ENCODE measurements at places on chromosomes 3 and 15.

DNA sequence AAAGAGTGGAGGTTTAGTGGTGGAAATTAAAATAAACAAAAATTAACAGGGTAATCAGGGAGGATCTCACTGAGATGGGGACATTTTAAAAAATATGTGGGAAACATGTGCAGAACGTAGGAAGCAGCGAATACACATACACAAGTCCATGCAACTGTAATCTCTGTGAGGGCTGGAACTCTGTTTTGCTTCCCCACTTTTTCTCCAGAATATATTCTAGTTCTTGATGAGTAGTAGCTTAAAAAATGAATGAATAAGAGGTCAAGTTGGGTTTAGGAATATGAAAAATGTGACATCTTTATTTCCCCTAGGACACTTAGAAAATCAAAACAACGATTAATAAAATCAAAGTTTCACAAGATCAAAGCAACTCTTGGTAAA lies 312.2 kb upstream of the ZNF717 start:
- H3K27me3 ChIP-seq = no peaks in the 10 kb centered on the region
- H3K4me3 ChIP-seq = no peak overlapping the region
- DNase-seq = no peak
- no peak overlapping the region for H3K27ac ChIP-seq

- H3K36me3 ChIP-seq = no peaks in the 10 kb centered on the region
- H3K4me3 ChIP-seq = no peak overlapping the region
- DNase-seq = no peak
- no peaks in the 10 kb centered on the region for H3K4me1 ChIP-seq
- H3K27me3 ChIP-seq = no peaks in the 10 kb centered on the region
Measured at GRCh38 chr15:58221591-58222241, 83.5 kb downstream of the AQP9 start.

DNA sequence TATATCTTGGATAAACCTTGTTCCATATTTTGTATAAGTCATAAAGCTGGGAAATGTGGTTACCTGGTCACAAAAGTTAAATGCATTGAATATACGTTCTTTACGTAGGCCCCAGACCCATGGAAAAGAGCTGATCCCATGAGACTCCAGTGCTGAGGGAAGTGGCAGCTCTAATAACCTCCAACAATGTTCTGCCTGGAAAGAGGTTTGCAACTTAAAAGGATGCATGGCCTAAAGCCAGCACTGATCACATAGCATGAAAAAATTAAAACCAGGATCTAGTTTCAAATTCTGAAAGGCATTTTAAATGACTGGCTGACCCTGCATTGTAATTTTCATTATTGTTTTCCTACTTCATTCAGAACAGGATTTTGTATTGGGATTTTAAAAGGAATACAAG lies 27.9 kb upstream of the STRIT1 start:
- no peaks in the 10 kb centered on the region for H3K36me3 ChIP-seq
- H3K27ac ChIP-seq = no peak overlapping the region
- no peaks in the 10 kb centered on the region for H3K27me3 ChIP-seq
- no peak overlapping the region for H3K4me3 ChIP-seq
- no peaks in the 10 kb centered on the region for H3K4me1 ChIP-seq

DNA sequence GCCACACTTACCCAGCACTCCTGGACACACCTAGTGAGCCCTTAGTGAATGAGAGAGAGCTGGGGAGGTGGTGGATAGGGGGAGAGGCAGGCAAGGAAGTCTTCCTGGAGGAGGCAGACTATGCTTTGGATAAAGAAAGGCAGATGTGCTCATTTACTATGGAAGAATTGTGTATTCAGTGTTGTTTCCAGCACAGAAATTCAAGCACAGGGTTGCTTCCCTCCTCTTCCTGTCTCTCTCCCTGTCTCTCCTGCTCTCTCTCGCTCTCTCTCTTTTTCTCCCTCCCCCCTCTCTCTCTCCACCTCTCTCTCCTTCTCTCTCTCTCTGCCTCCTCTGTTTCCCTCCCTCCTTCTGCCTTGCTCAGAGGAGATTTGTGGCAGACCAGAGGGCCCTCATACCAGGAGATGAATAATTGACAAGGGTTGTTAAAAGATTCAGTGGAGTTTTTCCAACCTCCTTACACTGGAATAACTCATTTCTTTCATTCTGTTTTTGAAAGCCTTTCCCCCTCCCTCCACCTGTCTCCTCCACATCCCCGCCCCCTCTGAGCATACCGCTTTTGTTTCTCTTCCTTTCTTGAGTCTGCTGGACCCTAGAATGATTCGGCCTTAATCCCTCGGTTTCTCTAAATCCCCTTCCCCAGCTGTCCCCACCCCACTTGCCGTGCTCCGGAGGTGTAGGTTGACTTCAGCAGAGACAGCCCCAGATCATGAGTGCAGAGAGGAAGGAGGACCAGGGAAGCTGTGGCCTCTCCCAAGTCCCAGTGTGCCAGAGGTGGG lies 65.6 kb downstream of the CCDC33 start:
- H3K27ac ChIP-seq = no peak overlapping the region
- no peaks in the 10 kb centered on the region for H3K4me1 ChIP-seq
- H3K27me3 ChIP-seq = peaks cover 21% of the 10 kb centered on the region

DNA sequence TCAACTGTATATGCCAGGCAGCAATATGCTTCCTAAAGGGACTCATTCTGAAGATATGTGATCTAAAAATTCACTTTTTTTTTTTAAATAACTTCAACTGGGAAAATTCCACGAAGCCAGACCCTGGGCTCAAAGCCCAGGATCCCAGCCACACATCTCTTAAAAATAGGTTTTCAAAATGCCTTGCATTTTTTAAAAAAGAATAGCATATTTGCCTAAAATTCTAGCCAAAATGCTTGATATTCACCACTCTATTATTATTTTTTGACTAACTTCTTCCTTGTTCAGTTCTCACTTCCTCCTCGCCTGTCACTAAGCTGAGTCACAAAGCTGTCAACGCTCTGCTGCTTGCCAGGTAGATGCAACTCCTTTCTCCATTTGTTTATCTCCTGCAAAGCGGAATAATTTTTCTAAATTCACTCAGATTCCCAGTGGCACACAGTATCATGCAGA lies 28.0 kb upstream of the VGLL4 start:
- no peaks in the 10 kb centered on the region for H3K27me3 ChIP-seq
- H3K4me3 ChIP-seq = no peak overlapping the region
- H3K27ac ChIP-seq = no peak overlapping the region
- no peaks in the 10 kb centered on the region for H3K36me3 ChIP-seq

DNA sequence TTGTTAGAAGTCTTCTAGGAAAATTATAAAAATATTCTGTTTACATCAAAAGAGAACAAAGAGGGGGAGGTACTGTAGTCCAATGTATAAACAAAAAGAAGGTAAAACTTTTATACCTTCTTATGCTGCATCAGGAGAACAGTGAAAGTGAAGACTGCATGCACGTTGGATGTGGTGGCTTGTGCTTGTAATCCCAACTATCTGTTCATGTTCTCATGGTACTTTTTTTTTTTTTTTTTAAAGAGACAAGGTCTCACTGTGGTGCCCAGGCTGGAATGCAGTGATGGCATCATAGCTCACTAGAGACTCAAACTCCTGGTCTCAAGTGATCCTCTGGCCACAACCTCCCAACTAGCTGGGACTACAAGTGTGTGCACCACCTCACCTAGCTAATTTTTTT lies 4.2 kb downstream of the SEC62 start:
- DNase-seq = no peak
- peaks cover 17% of the 10 kb centered on the region for H3K36me3 ChIP-seq

- H3K36me3 ChIP-seq = no peaks in the 10 kb centered on the region
- H3K4me1 ChIP-seq = no peaks in the 10 kb centered on the region
- DNase-seq = no peak
- H3K4me3 ChIP-seq = no peak overlapping the region
Measured at GRCh38 chr3:143249014-143249413, 129.4 kb downstream of the CHST2 start.

GRCh38 chr15:73751899-73752805 lies 999 bp downstream of the INSYN1 start:
- H3K4me3 ChIP-seq = no peak overlapping the region
- no peak for DNase-seq
- peaks cover 57% of the 10 kb centered on the region for H3K27me3 ChIP-seq
- H3K36me3 ChIP-seq = no peaks in the 10 kb centered on the region
- H3K4me1 ChIP-seq = peaks cover 4% of the 10 kb centered on the region

GRCh38 chr15:100687582-100688141 lies 85.3 kb downstream of the ASB7 start:
- no peaks in the 10 kb centered on the region for H3K27me3 ChIP-seq
- no peak for DNase-seq
- no peak overlapping the region for H3K27ac ChIP-seq
- no peaks in the 10 kb centered on the region for H3K36me3 ChIP-seq
- H3K4me3 ChIP-seq = no peak overlapping the region

GRCh38 chr15:83602021-83602420 lies 51.9 kb upstream of the ADAMTSL3 start:
- no peak overlapping the region for H3K27ac ChIP-seq
- H3K4me3 ChIP-seq = no peak overlapping the region
- no peaks in the 10 kb centered on the region for H3K27me3 ChIP-seq
- H3K4me1 ChIP-seq = no peaks in the 10 kb centered on the region
- no peaks in the 10 kb centered on the region for H3K36me3 ChIP-seq
- DNase-seq = no peak

DNA sequence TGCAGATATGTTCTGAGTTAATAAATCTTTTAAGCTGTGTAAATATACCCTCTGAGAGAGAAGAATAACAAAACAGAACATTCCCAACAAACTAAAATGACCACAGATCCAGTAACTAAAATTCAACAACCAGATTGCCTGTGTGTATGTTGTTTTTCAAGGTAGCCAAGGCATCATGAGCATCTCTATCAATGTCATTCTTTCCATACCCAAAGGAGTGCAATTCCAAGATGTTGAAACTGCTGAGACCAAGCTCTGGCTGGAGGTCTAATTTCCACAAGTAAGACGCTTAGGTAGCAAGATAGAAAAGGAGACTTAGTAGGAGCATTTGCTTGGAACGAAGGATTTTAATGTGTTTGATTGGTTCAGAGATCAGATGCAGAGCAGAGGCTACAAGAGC lies 276.3 kb downstream of the RBMS3 start:
- no peak for DNase-seq
- no peaks in the 10 kb centered on the region for H3K27me3 ChIP-seq
- H3K4me3 ChIP-seq = no peak overlapping the region
- H3K36me3 ChIP-seq = no peaks in the 10 kb centered on the region

GRCh38 chr15:55897560-55898336 lies 95.7 kb downstream of the NEDD4 start:
- no peaks in the 10 kb centered on the region for H3K27me3 ChIP-seq
- H3K4me1 ChIP-seq = no peaks in the 10 kb centered on the region
- no peak overlapping the region for H3K4me3 ChIP-seq
- no peaks in the 10 kb centered on the region for H3K36me3 ChIP-seq
- no peak for DNase-seq

GRCh38 chr15:34435658-34436057 lies 1.9 kb downstream of the GOLGA8A start:
- no peak for DNase-seq
- peaks cover 10% of the 10 kb centered on the region for H3K36me3 ChIP-seq
- no peak overlapping the region for H3K27ac ChIP-seq
- H3K4me3 ChIP-seq = no peak overlapping the region
- peaks cover 17% of the 10 kb centered on the region for H3K4me1 ChIP-seq

DNA sequence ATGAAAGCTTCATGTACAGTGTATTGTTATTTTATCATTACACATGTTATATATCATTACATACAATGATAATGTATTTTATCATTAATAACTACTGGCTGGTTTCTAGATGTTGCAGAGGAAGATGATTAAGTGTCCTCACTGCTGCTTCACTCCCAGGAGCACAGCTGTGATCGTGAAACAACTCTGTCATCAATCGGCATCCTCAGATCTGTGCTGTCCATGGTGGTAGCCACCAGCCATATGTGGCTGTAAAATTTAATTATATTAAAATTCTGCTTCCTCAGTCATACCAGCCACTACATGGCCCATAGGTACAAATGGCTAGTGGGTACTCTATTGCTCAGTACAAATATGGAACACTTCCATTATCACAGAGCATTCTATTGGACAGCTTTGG lies 379.4 kb upstream of the CFAP20DC start:
- DNase-seq = no peak
- peaks cover 36% of the 10 kb centered on the region for H3K4me1 ChIP-seq
- no peaks in the 10 kb centered on the region for H3K27me3 ChIP-seq
- no peak overlapping the region for H3K27ac ChIP-seq
- H3K4me3 ChIP-seq = no peak overlapping the region

- no peaks in the 10 kb centered on the region for H3K36me3 ChIP-seq
- H3K4me3 ChIP-seq = no peak overlapping the region
- DNase-seq = no peak
- H3K27ac ChIP-seq = no peak overlapping the region
- H3K27me3 ChIP-seq = no peaks in the 10 kb centered on the region
Measured at GRCh38 chr3:21830541-21830940, 79.5 kb upstream of the ZNF385D start.

GRCh38 chr3:150307311-150308036 lies 100.6 kb upstream of the TSC22D2 start:
- DNase-seq = no peak
- no peak overlapping the region for H3K27ac ChIP-seq
- H3K4me1 ChIP-seq = no peaks in the 10 kb centered on the region
- H3K36me3 ChIP-seq = no peaks in the 10 kb centered on the region
- peaks cover 27% of the 10 kb centered on the region for H3K27me3 ChIP-seq

- H3K27me3 ChIP-seq = peaks cover 13% of the 10 kb centered on the region
- no peak overlapping the region for H3K27ac ChIP-seq
- H3K4me3 ChIP-seq = no peak overlapping the region
- no peaks in the 10 kb centered on the region for H3K4me1 ChIP-seq
- no peaks in the 10 kb centered on the region for H3K36me3 ChIP-seq
Measured at GRCh38 chr15:73021139-73021621, 31.1 kb upstream of the NEO1 start.

- H3K27ac ChIP-seq = no peak overlapping the region
- no peaks in the 10 kb centered on the region for H3K27me3 ChIP-seq
- H3K4me1 ChIP-seq = peaks cover 3% of the 10 kb centered on the region
- H3K4me3 ChIP-seq = no peak overlapping the region
Measured at GRCh38 chr15:84778194-84778593, 29.8 kb downstream of the ZNF592 start.

DNA sequence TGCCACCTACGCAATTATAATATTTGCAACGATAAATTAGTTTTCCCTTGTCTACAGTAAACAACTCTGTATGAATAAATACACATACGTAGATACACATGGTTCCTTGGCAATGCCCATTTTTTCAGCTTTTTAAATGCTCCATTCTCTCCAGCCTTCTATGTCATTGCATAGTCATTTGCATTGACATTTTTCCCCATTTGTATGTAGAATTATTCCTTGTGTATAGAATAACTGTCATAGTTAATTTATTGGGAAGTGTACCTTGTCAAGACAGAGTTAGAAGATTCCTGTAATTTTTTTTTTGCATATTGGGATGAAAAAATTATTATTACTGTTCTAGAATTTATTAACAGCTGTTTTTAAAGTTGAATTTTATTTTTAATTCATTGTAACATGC lies 736.7 kb upstream of the DPPA4 start:
- H3K36me3 ChIP-seq = no peaks in the 10 kb centered on the region
- H3K4me3 ChIP-seq = no peak overlapping the region
- no peaks in the 10 kb centered on the region for H3K27me3 ChIP-seq
- DNase-seq = no peak
- no peak overlapping the region for H3K27ac ChIP-seq
- H3K4me1 ChIP-seq = no peaks in the 10 kb centered on the region

GRCh38 chr3:44058022-44058867 lies 183.4 kb upstream of the TOPAZ1 start:
- peaks cover 3% of the 10 kb centered on the region for H3K4me1 ChIP-seq
- H3K27me3 ChIP-seq = no peaks in the 10 kb centered on the region
- no peak overlapping the region for H3K27ac ChIP-seq
- peak overlapping the region; percentile 19 for H3K4me3 ChIP-seq

GRCh38 chr15:27241943-27242342 lies 271.0 kb downstream of the GABRG3 start:
- DNase-seq = no peak
- H3K4me3 ChIP-seq = no peak overlapping the region
- no peaks in the 10 kb centered on the region for H3K27me3 ChIP-seq
- H3K36me3 ChIP-seq = no peaks in the 10 kb centered on the region
- H3K4me1 ChIP-seq = no peaks in the 10 kb centered on the region

Measured in CD4-positive, alpha-beta T cell (primary cell).